ENCODE measurements at places on chromosomes 11 and 22.

DNA sequence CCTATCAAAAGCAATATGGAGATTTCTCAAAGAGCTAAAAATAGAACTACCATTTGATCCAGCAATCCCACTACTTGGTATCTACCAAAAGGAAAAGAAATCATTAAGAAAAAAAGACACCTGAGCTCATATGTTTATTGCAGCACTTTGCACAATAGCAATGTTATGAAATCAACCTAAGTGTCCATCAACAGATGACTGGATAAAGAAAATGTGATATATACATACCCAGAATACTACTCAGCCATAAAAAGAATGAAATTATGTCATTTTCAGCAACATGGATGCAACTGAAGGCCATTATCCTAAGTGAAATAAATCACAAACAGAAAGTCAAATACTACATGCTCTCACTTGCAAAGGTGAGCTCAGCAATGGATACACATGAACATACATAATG is 1565.5 kb upstream of the RAG2 start:
- H3K4me1 ChIP-seq, result no peaks in the 10 kb centered on the region
- no peak overlapping the region for H3K4me3 ChIP-seq
- DNase-seq, result no peak
- no peaks in the 10 kb centered on the region for H3K27me3 ChIP-seq
- no peaks in the 10 kb centered on the region for H3K36me3 ChIP-seq

DNA sequence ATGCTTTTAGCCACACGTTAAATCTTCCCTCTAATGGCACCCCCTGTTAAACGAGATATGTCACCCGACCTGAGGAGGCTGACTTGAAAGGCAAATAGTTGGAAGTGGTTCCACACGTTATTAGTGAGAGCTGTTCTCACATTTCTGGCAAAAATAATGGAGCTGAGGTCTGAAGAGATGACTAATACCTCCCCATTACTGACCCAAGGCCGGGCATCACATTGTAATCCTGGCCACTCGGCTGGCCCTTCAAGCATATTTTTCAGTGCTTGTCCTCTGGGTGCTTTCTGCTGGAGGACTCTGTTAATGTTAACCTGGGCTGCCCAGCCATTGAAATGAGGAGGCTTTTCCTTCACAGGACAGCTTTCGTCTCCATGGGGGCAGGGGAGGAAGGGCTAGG is 260.0 kb upstream of the CADM1 start:
- H3K36me3 ChIP-seq, result no peaks in the 10 kb centered on the region
- H3K27ac ChIP-seq, result no peak overlapping the region
- no peak for DNase-seq
- H3K4me1 ChIP-seq, result no peaks in the 10 kb centered on the region
- H3K4me3 ChIP-seq, result no peak overlapping the region

DNA sequence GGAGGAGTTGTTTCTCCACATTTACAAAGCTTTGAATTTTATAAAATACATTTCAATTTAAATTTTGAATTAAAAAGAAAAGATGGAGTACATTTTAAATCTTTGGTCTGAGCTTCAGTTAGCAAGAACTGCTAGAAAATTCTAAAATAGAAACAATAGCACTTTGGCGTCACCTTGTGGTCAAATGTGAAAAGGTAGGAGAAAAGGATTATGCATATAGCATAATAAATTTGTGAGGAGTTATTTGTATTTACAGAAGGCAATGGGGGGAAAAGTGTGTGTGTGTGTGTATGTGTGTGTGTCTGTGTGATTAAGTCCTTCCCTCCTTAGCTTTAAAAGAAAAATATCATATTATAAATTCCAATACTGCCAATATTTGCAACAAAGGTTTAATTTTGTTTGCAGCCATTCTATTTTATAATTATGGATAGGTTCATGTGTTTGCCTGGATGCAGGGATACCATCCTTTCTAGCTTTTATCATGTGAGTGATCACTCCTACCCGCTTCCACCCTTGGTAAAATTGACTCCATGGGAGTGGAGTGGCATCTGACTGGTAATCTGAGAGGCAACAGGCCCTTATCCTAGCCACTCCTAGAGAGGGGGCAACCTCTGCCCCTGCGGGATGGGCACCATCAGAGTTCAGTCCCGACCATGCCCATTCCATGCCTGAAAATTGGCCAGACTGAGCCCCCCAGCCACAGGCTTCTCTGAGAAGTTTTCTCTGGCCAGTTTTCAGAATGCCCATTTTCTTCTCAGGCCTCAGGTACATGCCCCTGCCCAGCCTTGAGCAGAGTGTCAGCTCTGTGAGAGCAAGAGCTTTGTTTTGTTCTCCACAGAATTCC is 13.6 kb upstream of the LGR4 start:
- H3K27ac ChIP-seq, result no peak overlapping the region
- no peak overlapping the region for H3K4me3 ChIP-seq
- H3K36me3 ChIP-seq, result peaks cover 8% of the 10 kb centered on the region
- DNase-seq, result no peak
- no peaks in the 10 kb centered on the region for H3K4me1 ChIP-seq

GRCh38 chr11:70736937-70737640 is 338.8 kb downstream of the CTTN start:
- H3K4me3 ChIP-seq, result no peak overlapping the region
- H3K27me3 ChIP-seq, result no peaks in the 10 kb centered on the region
- no peaks in the 10 kb centered on the region for H3K36me3 ChIP-seq
- no peaks in the 10 kb centered on the region for H3K4me1 ChIP-seq
- no peak for DNase-seq

GRCh38 chr11:119709638-119710346 is 19.2 kb downstream of the NECTIN1 start:
- no peaks in the 10 kb centered on the region for H3K4me1 ChIP-seq
- H3K27ac ChIP-seq, result no peak overlapping the region
- DNase-seq, result no peak
- no peak overlapping the region for H3K4me3 ChIP-seq
- H3K27me3 ChIP-seq, result no peaks in the 10 kb centered on the region

GRCh38 chr11:2519862-2520735 is 75.3 kb downstream of the KCNQ1 start:
- peak; percentile 45 for DNase-seq
- no peaks in the 10 kb centered on the region for H3K27me3 ChIP-seq

DNA sequence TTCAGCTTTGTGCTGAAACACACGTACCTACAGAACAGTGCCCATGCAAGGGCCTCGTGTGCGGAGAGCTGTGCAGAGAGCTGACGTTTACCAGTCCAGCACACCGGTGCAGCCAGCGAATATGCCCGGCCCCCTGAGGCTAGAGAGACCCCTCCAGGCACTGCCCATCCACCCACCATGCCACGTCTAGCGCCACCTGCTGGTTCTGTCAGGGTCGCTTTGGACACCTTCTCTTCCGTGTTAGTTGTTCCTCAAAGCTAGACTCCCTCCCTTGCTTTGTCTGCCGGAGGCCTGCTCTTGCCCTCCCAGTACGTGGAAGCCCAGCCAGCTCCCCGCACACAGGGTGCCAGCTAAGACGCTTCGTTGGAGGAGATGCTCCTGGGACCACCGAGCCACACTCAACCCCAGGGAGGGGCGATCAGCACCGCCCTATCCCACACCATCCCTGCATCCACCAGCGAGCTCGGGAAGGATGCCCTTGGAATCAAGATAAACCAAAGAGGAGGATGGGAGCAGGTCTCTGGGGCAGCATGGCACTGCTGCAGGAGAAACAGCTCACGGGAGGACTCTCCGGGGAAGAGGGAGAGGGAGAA is 43.4 kb downstream of the CPT1A start:
- no peak for DNase-seq
- no peaks in the 10 kb centered on the region for H3K4me1 ChIP-seq
- H3K27ac ChIP-seq, result no peak overlapping the region
- H3K36me3 ChIP-seq, result peaks cover 84% of the 10 kb centered on the region

GRCh38 chr22:50704510-50705218 is 32.0 kb downstream of the SHANK3 start:
- no peaks in the 10 kb centered on the region for H3K36me3 ChIP-seq
- DNase-seq, result no peak
- no peaks in the 10 kb centered on the region for H3K4me1 ChIP-seq
- H3K27ac ChIP-seq, result no peak overlapping the region
- H3K27me3 ChIP-seq, result no peaks in the 10 kb centered on the region

DNA sequence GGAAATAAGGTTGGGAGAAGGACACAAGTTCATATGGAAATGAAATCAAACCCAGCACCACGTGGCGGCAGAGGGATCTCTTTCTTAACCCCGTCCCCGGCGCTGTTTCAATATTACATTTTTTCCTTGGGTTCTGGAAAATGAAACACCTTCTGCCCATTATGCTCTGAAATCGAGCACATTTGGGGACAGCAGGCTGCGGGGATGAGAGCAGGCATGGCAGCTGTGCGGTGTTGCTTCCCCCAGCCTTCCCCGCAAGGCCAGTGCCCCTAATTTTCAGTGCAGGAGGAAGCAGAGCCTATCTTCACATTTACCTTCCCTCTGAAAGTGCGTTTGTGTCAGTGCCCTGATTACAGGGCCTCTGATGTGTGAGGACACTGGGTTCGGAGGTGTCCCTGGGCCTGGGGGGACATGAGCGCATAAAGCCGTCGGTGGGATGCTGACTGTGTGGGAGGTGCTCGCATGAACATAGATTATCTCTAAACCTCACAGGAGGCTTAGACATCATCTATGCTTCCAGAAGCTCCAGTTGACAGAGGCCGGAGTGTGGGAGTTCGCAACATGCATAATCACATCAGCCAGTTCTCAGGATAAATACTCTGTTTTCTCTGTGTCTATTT is 921.3 kb downstream of the BRD1 start:
- no peak overlapping the region for H3K27ac ChIP-seq
- no peak for DNase-seq
- no peak overlapping the region for H3K4me3 ChIP-seq
- H3K27me3 ChIP-seq, result no peaks in the 10 kb centered on the region
- H3K4me1 ChIP-seq, result no peaks in the 10 kb centered on the region

GRCh38 chr22:35102663-35103062 is 36.7 kb downstream of the ISX start:
- H3K27me3 ChIP-seq, result no peaks in the 10 kb centered on the region
- no peaks in the 10 kb centered on the region for H3K36me3 ChIP-seq
- H3K27ac ChIP-seq, result no peak overlapping the region
- no peak for DNase-seq
- H3K4me3 ChIP-seq, result no peak overlapping the region

DNA sequence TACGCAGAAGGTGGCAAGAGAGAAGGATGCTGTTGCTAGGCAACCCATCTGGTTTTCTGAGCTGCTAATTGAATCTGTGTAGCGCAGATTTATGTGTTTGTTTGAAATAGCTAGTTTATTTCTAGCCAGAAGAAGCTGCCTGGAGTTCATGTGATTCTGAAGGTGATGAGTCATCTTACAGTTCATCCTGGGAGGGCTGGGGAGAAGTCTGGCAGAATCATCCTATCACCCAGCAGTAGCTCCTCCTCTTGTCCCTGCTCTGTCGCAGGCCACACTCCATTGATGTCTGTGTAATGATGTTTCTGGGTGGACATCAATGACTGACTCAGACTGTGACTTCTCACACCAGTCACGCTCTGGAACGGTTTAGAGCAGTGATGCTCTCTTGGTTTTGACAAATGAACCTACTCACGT is 4.8 kb upstream of the FBXO7 start:
- no peak overlapping the region for H3K4me3 ChIP-seq
- H3K27me3 ChIP-seq, result no peaks in the 10 kb centered on the region
- H3K4me1 ChIP-seq, result peaks cover 6% of the 10 kb centered on the region
- DNase-seq, result no peak
- no peaks in the 10 kb centered on the region for H3K36me3 ChIP-seq

- H3K27me3 ChIP-seq, result no peaks in the 10 kb centered on the region
- H3K4me3 ChIP-seq, result no peak overlapping the region
- DNase-seq, result peak; percentile 85
- H3K36me3 ChIP-seq, result no peaks in the 10 kb centered on the region
- no peak overlapping the region for H3K27ac ChIP-seq
Measured at GRCh38 chr11:47152953-47153950, 23.4 kb downstream of the ARFGAP2 start.

GRCh38 chr11:1570001-1570453 is 2.0 kb downstream of the DUSP8 start:
- peak overlapping the region; percentile 93 for H3K4me3 ChIP-seq
- peaks cover 21% of the 10 kb centered on the region for H3K4me1 ChIP-seq
- no peak for DNase-seq
- peak overlapping the region; percentile 77 for H3K27ac ChIP-seq
- no peaks in the 10 kb centered on the region for H3K27me3 ChIP-seq

DNA sequence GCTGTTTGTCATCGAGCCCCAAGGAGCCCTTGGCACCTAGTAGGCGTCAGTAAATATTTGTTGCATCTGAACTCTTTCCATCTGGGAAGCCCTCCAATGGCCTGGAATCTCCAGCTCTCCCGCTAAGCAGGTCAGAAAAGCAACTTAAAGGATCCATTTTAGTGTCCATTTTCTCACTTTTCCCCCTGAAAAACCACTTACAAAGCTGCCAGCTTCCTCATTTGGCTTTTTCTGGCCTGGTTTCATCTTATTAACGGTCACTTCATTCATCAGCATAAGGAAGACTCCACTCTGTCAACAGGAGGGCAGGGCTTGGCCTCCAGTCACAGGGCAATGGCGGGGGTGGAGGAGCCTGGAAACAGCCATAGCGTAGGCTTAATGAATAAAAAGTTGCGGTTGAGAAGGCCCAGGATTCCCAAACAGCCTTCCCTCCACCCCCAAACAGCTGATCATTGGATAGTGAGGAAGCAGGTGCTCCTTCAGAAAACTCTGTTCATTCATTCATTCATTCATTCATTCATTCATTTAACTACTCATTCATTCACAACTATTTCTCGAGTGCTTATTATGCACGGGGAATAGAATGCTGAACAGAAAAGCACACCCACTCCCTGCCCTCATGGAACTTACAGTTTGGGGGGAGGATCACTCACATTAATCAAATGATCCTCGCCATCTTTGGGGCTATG is 104.5 kb upstream of the RCN1 start:
- H3K36me3 ChIP-seq, result no peaks in the 10 kb centered on the region
- no peak for DNase-seq
- H3K4me1 ChIP-seq, result no peaks in the 10 kb centered on the region
- no peak overlapping the region for H3K27ac ChIP-seq
- H3K27me3 ChIP-seq, result no peaks in the 10 kb centered on the region
- no peak overlapping the region for H3K4me3 ChIP-seq

- H3K36me3 ChIP-seq, result no peaks in the 10 kb centered on the region
- H3K27me3 ChIP-seq, result peaks cover 31% of the 10 kb centered on the region
- peak overlapping the region; percentile 53 for H3K4me3 ChIP-seq
- H3K4me1 ChIP-seq, result peaks cover 16% of the 10 kb centered on the region
Measured at GRCh38 chr11:27717801-27718229, 17.6 kb upstream of the BDNF start.

DNA sequence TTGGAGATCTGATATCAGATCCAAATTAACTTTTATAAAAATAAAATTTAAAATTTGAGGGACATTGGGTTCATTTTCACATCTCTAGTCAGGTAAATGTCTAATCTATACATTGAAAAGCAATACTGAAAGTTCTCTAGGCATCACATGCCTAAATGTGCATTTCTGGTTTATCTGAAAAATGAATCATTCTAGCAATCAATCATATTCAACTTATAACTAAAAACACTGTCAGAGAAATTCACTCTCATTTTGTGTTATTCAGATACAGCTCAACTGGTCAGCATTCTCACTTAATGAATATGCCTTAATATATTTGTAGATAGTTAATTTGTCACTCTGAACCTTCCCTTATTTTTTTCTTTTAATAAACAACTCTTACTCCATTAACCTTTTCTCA is 243.2 kb downstream of the CASP12 start:
- H3K27me3 ChIP-seq, result no peaks in the 10 kb centered on the region
- no peaks in the 10 kb centered on the region for H3K36me3 ChIP-seq
- DNase-seq, result no peak
- H3K4me1 ChIP-seq, result no peaks in the 10 kb centered on the region
- no peak overlapping the region for H3K27ac ChIP-seq

- DNase-seq, result peak; percentile 67
- H3K27me3 ChIP-seq, result no peaks in the 10 kb centered on the region
- H3K27ac ChIP-seq, result peak overlapping the region; percentile 97
- H3K36me3 ChIP-seq, result no peaks in the 10 kb centered on the region
- no peak overlapping the region for H3K4me3 ChIP-seq
- peaks cover 59% of the 10 kb centered on the region for H3K4me1 ChIP-seq
Measured at GRCh38 chr11:118913411-118914125, 12.2 kb downstream of the BCL9L start.

All from ascending aorta (tissue), 2 donors.